ENCODE measurements at places on chromosomes 5 and 9. TPM values are rescaled to one million over a fixed set of nuclear protein-coding genes. Genes with fewer than 3 reads are reported as not detected.

DNA sequence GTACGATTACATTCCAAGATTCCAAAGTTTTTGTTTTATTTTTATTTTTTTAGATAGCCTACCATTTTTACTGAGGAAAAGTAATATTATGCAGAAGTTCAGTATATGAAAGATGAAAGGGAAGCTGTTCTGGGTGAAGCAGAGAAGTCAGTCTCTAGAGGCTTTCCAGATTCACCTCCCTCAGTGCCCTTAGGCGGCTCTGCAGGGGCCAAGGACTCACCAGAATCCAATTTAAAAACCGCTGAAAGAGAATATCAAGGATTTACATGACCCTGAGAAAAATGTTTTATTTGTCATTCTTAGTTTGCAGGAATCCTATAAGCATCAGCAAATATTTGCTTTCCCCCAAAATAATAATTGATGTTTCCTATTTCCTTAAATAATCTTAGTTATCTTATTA lies 1084.6 kb upstream of the ARRDC3 start:
- H3K4me3 ChIP-seq, result no peak overlapping the region
- no peaks in the 10 kb centered on the region for H3K36me3 ChIP-seq
- no peaks in the 10 kb centered on the region for H3K27me3 ChIP-seq
- H3K4me1 ChIP-seq, result no peaks in the 10 kb centered on the region

The MEF2C gene
- total RNA-seq, result 27.4 TPM

- no peak for DNase-seq
- no peaks in the 10 kb centered on the region for H3K4me1 ChIP-seq
- no peak overlapping the region for H3K4me3 ChIP-seq
- no peaks in the 10 kb centered on the region for H3K36me3 ChIP-seq
- H3K27me3 ChIP-seq, result no peaks in the 10 kb centered on the region
These were observed 3.1 kb downstream of the TMOD1 start for GRCh38 chr9:97504381-97505216.

GRCh38 chr9:113139225-113139829 lies 11.5 kb upstream of the SLC31A2 start:
- H3K4me1 ChIP-seq, result no peaks in the 10 kb centered on the region
- H3K27ac ChIP-seq, result no peak overlapping the region
- no peaks in the 10 kb centered on the region for H3K36me3 ChIP-seq
- no peaks in the 10 kb centered on the region for H3K27me3 ChIP-seq
- DNase-seq, result no peak
- no peak overlapping the region for H3K4me3 ChIP-seq

- H3K36me3 ChIP-seq, result no peaks in the 10 kb centered on the region
- H3K27ac ChIP-seq, result no peak overlapping the region
- H3K27me3 ChIP-seq, result no peaks in the 10 kb centered on the region
- no peak for DNase-seq
These were observed 7.2 kb downstream of the PTBP3 start for GRCh38 chr9:112326194-112326593.

DNA sequence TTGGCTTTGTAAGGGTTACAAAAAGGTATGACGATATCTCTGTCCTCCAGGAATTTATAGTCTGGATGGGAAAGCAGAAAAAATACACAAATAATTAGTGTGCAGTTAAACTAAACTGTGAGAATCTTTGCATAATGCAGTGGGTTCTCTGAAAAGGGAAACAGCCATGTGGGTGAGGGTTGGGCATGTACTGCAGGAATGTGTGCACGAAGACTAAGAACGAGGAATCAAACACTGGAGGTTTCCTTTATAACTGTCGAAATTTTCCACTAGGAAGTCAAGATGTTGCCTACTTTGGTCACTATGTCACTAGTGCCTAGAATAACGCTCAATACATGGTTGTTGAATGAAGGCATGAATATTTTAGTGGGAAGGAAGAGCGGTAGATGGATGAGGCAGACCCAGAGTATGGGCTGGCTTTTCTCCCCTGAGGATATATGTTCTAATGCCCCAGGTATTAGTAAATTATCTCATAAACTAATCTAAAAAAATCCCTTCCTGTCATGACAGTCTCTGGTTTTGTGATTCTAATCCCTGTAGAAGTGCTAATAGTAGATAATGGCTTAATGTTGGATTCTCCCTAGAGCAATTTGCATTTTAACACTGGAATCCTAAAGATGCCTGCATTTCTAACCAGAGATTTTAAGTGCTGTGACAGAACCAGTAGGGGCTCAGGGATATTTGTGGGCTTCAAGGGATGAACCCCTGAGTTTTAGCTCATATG lies 227.3 kb downstream of the NMUR2 start:
- H3K4me3 ChIP-seq, result no peak overlapping the region
- H3K27ac ChIP-seq, result no peak overlapping the region
- no peaks in the 10 kb centered on the region for H3K36me3 ChIP-seq
- no peak for DNase-seq

- no peaks in the 10 kb centered on the region for H3K27me3 ChIP-seq
- no peak for DNase-seq
- H3K27ac ChIP-seq, result no peak overlapping the region
- H3K36me3 ChIP-seq, result no peaks in the 10 kb centered on the region
These were observed 439.9 kb upstream of the TLE4 start for GRCh38 chr9:79131824-79132377.

The CENPH gene
- 6.1 TPM for total RNA-seq

- DNase-seq, result no peak
- H3K27me3 ChIP-seq, result no peaks in the 10 kb centered on the region
- H3K4me1 ChIP-seq, result no peaks in the 10 kb centered on the region
- no peak overlapping the region for H3K4me3 ChIP-seq
- no peak overlapping the region for H3K27ac ChIP-seq
- no peaks in the 10 kb centered on the region for H3K36me3 ChIP-seq
These were observed 10.9 kb upstream of the RNF145 start for GRCh38 chr5:159220206-159220605.

The GLT6D1 gene
- total RNA-seq, result not detected

GRCh38 chr5:59342181-59342580 lies 551.3 kb downstream of the PDE4D start:
- no peak overlapping the region for H3K27ac ChIP-seq
- no peak overlapping the region for H3K4me3 ChIP-seq
- no peaks in the 10 kb centered on the region for H3K27me3 ChIP-seq

GRCh38 chr9:104027295-104027694 lies 66.8 kb upstream of the SMC2 start:
- no peak for DNase-seq
- no peaks in the 10 kb centered on the region for H3K4me1 ChIP-seq
- H3K36me3 ChIP-seq, result no peaks in the 10 kb centered on the region
- no peak overlapping the region for H3K27ac ChIP-seq
- H3K27me3 ChIP-seq, result no peaks in the 10 kb centered on the region
- no peak overlapping the region for H3K4me3 ChIP-seq

DNA sequence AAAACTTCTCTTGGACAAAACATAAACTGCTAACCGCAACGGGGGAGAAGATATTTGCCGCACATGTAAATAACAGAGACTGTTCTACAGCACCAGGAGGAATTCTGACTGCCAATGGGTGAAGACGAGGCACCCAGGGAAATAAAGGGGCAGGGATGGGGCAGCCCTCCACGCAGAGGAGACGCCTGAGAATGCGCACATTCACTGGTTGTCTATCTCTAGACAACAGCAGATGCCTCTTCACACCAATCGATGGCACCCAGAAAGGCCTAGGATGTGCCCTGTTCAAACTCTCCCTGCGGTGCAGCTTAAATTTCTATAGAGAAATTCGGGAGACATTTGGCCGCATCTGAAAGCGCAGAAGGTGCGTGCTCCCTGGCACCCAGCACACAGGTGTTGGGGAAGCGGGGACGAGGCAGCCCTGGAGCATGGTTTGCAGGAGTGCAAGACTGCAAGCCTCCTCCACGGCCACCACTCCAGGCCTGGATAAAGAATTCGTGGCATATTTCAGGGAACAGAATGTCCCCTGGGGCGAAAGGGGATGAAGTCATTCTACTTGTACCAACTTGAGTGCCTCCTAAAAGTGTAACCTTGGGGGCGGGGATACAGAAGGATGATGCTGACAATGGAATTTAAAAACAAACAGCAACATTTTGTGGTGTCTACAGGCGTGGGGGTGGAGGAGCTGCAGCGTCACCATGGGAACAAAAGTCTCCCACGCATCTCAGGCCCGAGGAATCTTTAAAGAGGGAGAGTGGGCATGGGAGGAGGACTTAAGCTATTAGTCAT lies 6.3 kb upstream of the IRX2 start:
- no peaks in the 10 kb centered on the region for H3K4me1 ChIP-seq
- peak; percentile 50 for DNase-seq
- no peak overlapping the region for H3K27ac ChIP-seq

The CDKN2B gene
- total RNA-seq, result 7.3 TPM

- no peak overlapping the region for H3K4me3 ChIP-seq
- H3K27ac ChIP-seq, result no peak overlapping the region
- DNase-seq, result no peak
- no peaks in the 10 kb centered on the region for H3K27me3 ChIP-seq
- no peaks in the 10 kb centered on the region for H3K4me1 ChIP-seq
- no peaks in the 10 kb centered on the region for H3K36me3 ChIP-seq
These were observed 99.3 kb downstream of the ACTBL2 start for GRCh38 chr5:57383093-57383861.

The REEP2 gene
- 0.88 TPM for total RNA-seq

DNA sequence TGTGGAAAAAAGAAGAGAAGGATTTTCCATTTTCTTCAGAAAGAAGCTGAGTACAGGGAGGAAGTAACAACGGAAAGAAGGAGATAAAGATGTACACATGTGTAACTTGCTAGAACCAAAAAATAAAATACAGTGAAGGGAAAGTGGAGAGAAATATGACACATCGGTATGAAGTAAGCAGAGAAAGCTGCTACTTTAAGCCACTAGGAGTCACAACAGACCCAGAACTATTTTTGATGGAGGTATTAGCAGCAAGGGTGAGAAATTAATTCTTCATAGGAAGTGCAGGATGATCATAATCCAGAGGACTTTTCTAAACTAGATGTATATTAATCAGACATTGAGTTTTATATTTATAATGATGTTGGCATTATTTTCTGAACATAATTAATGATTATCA lies 88.5 kb downstream of the FAM174A start:
- no peaks in the 10 kb centered on the region for H3K4me1 ChIP-seq
- no peak for DNase-seq
- no peak overlapping the region for H3K27ac ChIP-seq
- no peaks in the 10 kb centered on the region for H3K36me3 ChIP-seq
- no peaks in the 10 kb centered on the region for H3K27me3 ChIP-seq

- no peaks in the 10 kb centered on the region for H3K36me3 ChIP-seq
- H3K27me3 ChIP-seq, result no peaks in the 10 kb centered on the region
- no peak overlapping the region for H3K4me3 ChIP-seq
- DNase-seq, result no peak
- H3K27ac ChIP-seq, result no peak overlapping the region
These were observed 115.9 kb downstream of the ATPSCKMT start for GRCh38 chr5:10133830-10134229.

The IL5 gene
- total RNA-seq, result not detected

GRCh38 chr5:149799119-149799623 lies 69.1 kb downstream of the PPARGC1B start:
- DNase-seq, result peak; percentile 71
- no peaks in the 10 kb centered on the region for H3K36me3 ChIP-seq
- no peaks in the 10 kb centered on the region for H3K4me1 ChIP-seq
- H3K27ac ChIP-seq, result peak overlapping the region; percentile 57
- H3K27me3 ChIP-seq, result no peaks in the 10 kb centered on the region
- H3K4me3 ChIP-seq, result no peak overlapping the region

DNA sequence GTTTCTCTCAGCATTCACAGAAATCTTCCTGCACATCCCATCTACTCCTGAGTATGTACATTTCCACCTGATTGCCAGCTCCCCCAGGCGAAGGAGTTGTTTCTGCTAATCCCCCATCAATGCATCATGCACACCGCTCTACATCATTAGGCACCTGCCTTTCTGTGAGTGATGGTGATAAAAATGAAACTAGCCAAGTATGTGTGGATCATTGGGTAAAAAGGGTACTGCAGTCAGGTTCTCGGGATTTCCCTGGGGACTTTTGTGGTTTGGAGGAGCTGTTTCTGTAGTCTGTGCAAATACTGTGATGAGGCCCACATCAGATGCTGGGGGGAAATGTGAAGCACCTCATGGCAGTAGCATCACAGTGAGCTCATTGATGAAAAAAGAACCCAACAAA lies 30.4 kb downstream of the CAMK4 start:
- no peak overlapping the region for H3K4me3 ChIP-seq
- H3K4me1 ChIP-seq, result no peaks in the 10 kb centered on the region
- no peak overlapping the region for H3K27ac ChIP-seq
- no peaks in the 10 kb centered on the region for H3K36me3 ChIP-seq

The FEM1C gene
- 23.7 TPM for total RNA-seq

All from breast epithelium (tissue), 4 donors.